CD4-positive, alpha-beta memory T cell (primary cell): ENCODE measurements at places on chromosomes 3 and 15.

DNA sequence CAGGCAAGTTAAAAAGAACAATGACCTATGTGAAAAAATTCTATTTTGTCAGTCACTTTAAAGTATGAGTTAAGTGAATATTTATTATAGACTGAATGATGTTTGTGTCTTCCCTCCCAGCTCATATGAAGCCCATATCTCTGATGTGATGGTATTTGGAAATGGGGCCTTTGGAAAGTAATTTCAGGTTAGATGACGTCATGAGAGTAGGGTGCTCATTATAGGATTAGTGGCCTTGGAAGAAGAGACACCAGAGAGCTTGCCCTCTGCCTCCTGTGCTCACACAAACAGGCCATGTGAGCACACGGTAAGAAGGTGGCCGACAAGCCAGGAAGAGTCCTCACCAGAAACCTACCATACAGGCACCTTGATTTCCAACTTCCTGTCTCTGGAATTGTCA lies 138.8 kb upstream of the TNIK start:
- DNase-seq, result no peak

DNA sequence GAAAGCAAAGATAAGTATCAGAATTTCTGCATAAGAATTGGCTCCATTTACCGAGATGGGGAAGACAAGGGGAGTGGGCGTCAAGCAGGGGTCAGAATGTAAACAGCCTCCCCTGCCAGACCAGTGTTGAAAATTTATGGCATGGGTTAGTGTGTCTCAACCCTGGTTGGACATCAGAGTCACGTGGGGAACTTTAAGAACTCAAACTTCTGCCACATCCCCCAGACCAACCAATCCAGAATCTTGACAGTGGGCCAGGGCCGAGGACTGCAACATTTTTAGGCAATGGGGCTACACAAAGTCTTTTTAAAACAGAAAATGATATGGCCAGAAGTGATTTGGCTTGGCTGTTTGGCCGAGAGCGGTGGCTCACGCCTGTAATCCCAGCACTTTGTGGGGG lies 14.3 kb upstream of the MASP1 start:
- no peak for DNase-seq

GRCh38 chr3:193348686-193349085 lies 29.9 kb downstream of the ATP13A5 start:
- DNase-seq, result no peak

DNA sequence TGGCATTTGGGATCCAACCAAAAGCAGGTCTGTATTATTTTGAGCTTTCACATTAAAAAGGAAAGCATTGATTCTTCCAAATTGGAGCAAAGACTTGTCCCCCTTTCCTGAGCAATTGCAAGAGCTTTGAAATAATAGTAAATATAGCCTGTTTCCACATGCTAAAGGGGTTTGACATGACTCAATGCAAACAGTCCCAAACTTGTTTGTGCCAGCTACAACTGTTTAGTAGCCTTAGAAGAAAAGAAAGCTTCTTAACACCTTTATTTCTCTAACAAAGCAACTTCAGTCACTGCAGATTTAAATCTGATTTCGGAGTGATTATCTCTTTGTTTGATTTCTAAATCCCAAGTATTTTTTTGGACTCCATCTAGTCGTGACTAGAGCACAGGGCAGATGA lies 180.2 kb downstream of the SEMA6D start:
- no peak for DNase-seq

DNA sequence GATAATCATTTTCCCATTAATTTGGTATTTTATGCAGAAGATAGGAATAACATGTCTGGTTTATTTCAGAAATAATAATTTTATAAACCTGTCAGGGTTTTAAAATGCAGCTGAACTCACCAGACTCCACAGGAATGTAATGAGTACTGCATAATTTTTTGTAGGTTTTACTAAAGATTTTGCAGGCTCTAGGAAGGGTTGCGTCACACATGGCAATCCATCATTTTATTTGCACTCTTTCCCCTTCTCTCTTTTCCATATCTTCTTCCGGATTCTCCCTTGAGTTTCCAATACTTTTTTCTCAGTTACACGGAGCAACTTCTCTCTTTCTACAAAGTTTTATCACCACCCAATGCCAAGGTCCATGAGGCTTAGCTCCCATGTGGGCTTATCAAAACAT lies 234.7 kb downstream of the NFKBIZ start:
- no peak for DNase-seq
